Mononuclear cell (primary cell): ENCODE measurements at places on chromosomes 4 and X. TPM values are rescaled to one million over a fixed set of nuclear protein-coding genes. Genes with fewer than 3 reads are reported as not detected.

FAM9C gene
- not detected for total RNA-seq

CCDC120 gene
- total RNA-seq: 2.9 TPM

RFC1 gene
- total RNA-seq: 71.2 TPM

PDCL2 gene
- total RNA-seq: not detected

BEX2 gene
- total RNA-seq: 32.5 TPM

AFF1 gene
- total RNA-seq: 31.7 TPM

PRDM8 gene
- total RNA-seq: 4.8 TPM

C4orf51 gene
- total RNA-seq: not detected

TMPRSS11B gene
- total RNA-seq: not detected

GPR34 gene
- total RNA-seq: 1.5 TPM

GLUD2 gene
- 0.84 TPM for total RNA-seq

SMIM31 gene
- not detected for total RNA-seq

ACE2 gene
- not detected for total RNA-seq

STATH gene
- total RNA-seq: not detected

USP51 gene
- 3.3 TPM for total RNA-seq

TMEM156 gene
- total RNA-seq: 6.9 TPM

APLN gene
- not detected for total RNA-seq

TLR10 gene
- 2.5 TPM for total RNA-seq
